ENCODE measurements at places on chromosomes 5 and 9. TPM values are rescaled to one million over a fixed set of nuclear protein-coding genes. Genes with fewer than 3 reads are reported as not detected.

ABL1 gene
- total RNA-seq: 87.5 TPM

OR13C5 gene
- total RNA-seq: not detected

IFNB1 gene
- not detected for total RNA-seq

KLF9 gene
- 286 TPM for total RNA-seq

TAL2 gene
- total RNA-seq: not detected

DNA sequence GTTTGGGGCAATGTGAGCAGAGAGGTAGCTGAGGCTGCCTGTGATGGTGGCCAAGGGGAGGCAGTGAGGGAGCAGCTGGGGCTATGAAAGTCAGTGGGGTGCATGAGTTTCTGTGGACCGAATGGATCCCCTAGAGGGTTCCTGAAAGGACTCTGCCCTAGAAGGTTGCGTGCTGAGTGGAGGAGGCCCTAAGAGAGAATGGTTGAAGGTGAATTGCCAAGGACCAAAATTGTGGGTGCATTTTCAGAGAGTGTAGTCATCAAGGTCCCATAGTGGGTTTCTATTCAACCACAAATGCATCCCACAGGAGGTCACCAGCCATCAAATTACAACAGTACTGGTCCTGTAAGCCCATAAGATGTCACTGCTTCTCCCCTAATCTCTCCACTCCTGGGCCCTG lies 298.3 kb downstream of the CDK5RAP2 start:
- no peak for DNase-seq
